ENCODE measurements at places on chromosomes 2 and 18.

- no peak for DNase-seq
Observed at GRCh38 chr2:41828052-41828643, 219.7 kb upstream of the PKDCC start.

GRCh38 chr2:226488034-226488433, 311.6 kb downstream of the IRS1 start:
- no peak for DNase-seq

DNA sequence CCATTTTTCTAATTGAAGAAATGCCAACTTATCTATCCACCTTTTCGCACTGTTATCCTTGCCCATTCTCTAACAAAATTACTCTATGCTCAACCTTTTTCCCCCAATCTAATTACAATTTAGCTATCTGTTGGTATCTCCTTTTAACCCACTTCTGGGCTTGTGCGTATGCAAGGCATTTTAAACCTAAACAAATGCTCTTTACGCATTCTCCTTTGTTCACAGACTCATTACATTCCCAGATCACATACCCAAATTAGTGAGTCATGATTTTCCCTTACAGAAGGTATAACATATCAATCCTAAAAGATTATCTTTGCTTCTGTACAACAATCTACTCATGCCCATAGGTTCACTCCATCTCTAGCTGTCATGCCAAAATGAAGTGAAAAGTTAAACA, 71.7 kb upstream of the LYPD1 start:
- no peak for DNase-seq

DNA sequence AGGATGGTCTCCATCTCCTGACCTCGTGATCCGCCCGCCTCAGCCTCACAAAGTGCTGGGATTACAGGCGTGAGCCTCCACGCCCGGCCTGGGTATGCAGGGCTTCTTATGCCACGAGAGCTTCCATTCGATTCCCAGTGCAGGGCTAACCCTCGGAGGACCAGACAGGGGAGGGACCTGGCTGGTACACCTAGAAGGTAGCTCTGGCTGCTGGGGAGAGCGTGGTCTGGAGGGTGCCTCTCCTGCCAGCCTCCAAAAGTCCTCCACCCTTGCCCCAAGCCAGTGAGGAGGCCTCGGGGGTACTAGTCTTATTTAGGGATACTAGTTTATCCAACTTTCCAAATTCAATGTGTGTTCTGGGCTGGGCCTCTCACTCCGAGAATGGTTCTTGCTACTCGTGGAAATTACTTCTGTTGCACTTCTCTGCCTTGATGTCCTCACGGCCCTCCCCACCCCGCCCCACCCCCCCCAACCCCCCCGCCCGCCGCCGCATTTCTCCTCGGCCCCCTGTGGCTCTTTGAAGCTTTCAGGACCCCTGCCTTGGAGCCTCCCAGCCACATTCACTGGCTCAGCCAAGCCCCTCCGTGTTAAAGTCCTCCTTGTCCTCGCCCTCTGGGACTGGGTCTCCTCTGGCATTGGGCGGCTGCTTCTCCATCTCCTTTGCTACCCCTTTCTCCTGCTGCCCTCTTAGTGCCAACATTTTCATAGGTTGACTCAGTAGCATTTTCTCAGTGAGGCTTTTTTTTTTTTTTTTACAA, 143.0 kb upstream of the EPAS1 start:
- DNase-seq, result no peak

- peak; percentile 74 for DNase-seq
Observed at GRCh38 chr2:1708476-1709334, 35.6 kb downstream of the PXDN start.

GRCh38 chr2:240892925-240893324, 3.0 kb downstream of the MAB21L4 start:
- no peak for DNase-seq
